ENCODE measurements at places on chromosomes 13 and 19.

DNA sequence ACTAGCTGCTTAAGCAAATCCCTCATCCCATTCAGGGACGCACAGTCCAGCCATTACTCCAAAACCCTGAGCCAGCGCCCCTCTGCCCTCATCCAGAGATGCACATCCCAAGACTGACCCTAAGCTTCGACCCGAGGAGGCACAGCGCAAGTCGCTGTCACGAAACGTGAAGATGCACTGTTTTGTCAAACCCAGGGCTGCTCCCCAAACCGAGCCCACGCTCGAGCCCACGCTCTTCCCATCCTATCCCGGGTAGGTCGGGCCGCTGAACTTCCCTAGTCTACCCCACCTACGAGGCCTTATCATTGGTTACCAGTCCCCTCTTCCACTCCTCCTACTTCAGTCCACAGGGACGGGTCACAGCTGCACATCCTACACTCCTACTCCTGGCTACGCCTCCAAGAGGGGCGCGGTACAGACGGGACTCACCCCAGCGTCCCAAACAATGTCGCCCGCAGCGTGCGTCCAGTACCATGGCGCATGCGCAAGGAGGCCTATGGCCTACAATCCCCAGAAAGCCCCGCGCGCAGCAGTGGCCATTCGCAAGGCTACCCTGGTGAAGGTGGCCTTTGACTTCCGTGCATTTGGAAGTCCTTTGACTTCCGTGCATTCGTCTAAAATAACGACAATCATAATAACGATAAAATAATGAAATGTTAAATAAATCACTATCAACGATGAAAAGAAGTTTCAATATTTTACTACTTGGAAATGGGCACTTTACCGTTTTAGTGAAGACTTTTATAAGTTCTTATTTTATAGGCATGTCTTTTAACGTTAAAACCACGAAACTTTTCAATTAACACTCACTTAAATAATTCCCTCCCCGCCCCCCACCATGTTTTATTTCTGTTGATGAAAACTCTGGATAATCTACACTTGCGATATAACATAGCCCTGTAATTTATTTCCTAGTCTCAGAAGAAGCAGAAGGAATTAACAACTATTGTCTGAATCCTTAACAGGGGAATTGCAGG, at the start of gene ZNF285:
Gene ZNF285, minus strand, starts transcription at position 470 of the 977 bp plus-strand sequence. CDS start 4,395 bp downstream, outside the sequence.
- no peak for DNase-seq

DNA sequence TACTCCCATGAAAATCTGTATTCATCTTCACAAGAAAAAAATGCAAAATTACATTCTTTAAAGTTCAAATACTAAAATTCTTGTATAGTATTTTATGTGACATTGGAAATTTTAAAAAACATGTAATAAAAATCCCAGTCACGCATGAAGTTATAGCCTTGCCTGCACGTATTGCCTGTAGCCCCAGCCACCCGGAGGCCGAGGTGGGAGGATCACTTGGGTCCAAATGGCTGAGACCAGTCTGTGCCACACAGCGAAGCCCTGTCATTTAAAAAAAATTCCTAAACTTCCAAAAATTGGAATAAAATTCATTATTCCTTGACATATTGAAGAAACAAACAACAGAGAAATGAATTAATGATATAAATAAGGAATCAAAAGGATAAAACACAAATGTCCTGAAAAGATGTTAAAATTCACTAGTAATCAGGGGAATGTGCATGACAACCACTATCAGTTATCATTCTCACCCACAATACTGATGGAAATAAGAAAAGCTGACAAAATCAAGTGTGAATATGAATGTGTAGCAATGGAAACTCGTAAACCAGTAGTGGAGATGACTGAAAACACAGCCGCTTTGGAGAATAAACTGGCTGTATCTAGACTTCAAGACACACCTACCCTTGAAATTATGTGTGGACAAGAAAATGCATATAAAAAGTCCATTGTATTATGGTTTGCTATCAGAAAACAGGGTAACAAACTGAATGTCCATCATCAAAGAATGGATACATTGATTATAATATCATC, 7.5 kb downstream of the CARD8 start:
- DNase-seq = no peak

DNA sequence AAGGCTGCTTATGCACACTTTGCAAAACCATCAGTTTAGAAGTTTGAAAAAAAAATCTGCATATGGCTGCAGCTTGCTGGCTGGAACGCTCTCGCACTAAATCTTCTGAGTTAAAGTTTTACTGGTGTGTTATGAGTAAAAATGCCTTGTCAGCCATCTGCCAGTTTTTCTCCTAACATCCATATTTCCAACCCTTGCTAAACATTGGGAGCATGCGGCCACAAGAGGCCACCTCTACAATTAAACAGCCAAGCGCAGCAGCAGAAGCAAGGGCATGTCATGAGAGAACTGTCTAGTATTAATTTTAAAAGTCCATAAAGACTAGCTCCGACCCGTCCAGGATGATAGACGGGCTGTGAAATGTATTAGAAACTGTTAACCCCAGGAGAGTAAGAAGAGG, 248.3 kb downstream of the TSHZ3 start:
- no peak for DNase-seq

DNA sequence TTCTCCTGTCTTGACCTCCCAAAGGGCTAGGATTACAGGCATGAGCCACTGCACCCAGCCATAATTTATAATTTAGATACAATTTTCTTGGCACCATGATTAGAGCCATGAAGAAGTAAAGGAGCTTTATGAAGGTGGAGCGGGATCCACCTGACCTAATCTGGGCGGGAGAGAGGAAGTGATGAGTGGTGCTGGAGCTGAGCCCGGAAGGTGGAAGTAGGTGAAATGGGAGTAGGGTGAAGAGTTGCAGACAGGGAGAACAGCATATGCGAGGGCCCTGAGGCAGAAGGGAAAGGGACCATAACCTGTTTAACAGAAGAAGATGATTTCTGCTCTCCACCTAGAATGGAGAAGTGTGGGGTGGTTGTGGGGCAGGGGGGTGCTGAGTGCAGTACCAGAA, 4.2 kb downstream of the BLOC1S3 start:
- no peak for DNase-seq

- DNase-seq = no peak
These were observed 59.9 kb upstream of the KCTD15 start for GRCh38 chr19:33736787-33737186.

GRCh38 chr13:21663197-21663596, 7.7 kb upstream of the FGF9 start:
- DNase-seq = peak; percentile 89

GRCh38 chr13:24460256-24460655, 52.3 kb downstream of the PARP4 start:
- no peak for DNase-seq

DNA sequence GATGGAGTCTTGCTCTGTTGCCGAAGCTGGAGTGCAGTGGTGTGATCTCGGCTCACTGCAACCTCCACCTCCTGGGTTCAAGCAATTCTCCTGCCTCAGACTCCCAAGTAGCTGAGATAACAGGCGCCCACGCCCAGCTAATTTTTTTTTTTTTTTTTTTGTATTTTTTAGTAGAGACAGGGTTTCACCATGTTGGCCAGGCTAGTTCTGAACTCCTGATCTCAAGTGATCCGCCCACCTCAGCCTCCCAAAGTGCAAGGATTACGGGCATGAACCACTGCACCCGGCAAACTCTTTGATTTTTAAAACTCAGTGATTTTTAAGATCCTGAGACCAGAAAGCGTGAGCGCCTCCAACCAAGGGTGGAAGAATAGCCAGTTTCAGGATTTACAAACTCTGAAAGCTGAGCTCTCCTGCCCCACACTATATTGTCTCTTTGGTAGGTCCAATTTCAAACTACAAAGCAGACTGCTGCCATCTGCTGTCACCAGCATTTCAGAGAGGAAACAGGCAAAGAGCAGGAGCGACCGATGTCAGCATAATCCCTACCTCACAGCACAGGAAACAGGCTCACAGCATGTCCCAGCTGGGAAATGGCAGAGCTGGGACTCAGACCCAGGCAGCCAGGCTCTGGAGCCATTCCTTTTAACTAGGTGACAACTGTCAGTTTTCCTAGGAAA, 9.2 kb downstream of the NOSIP start:
- no peak for DNase-seq

DNA sequence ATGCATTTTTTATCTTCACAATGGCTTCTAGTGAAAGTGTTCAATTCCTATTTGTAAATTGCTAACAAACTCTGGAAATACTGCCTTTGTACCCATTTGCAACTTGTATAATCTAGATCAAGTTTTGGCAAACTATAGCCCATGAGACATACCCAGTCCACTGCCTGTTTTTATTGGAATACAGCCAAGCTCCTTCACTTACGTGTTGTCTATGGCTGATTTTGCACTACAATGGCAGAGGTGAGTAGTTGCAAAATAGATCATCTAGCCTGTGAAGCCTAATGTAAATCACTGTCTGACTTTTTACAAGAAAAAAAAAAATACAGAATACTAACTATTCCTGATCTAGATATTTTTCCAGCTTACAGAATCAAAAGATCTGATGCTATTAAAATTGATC, 37.1 kb downstream of the DZIP1 start:
- no peak for DNase-seq

DNA sequence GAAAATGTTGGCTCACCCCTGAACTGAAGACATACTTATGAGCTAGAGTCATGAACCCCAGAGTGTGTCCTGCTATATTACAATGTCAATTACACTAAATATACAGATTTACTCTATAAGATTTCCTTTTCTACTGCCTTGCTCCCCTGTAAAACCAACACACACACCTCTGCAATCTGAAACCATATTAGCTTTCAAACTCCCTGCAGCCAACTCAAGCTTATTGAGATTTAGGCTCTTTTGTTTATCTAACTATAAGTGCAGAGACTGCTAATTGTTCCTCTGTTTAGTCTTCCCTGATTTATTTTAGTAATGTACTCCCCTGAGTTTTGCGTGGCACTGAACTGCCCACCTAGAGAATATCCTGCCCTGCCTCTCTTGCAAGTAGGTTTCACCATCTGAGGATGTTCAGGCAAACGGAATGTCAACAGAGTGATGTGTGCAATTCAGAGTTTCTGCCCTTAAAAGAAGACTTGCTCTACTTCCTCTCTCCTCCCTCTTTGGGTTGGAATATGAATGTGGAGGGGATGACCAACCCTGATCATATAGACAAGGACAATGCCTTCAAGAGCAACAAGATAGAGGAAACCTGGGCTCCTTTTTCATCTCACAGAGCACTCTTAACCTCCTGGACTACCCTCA, 22.3 kb downstream of the FAM216B start:
- no peak for DNase-seq

- no peak for DNase-seq
These were observed 14.9 kb upstream of the FEM1A start for GRCh38 chr19:4776436-4777211.

- no peak for DNase-seq
These were observed 16.8 kb upstream of the CELF5 start for GRCh38 chr19:3207461-3208242.

GRCh38 chr13:36884235-36884634, 35.8 kb downstream of the SMAD9 start:
- no peak for DNase-seq

DNA sequence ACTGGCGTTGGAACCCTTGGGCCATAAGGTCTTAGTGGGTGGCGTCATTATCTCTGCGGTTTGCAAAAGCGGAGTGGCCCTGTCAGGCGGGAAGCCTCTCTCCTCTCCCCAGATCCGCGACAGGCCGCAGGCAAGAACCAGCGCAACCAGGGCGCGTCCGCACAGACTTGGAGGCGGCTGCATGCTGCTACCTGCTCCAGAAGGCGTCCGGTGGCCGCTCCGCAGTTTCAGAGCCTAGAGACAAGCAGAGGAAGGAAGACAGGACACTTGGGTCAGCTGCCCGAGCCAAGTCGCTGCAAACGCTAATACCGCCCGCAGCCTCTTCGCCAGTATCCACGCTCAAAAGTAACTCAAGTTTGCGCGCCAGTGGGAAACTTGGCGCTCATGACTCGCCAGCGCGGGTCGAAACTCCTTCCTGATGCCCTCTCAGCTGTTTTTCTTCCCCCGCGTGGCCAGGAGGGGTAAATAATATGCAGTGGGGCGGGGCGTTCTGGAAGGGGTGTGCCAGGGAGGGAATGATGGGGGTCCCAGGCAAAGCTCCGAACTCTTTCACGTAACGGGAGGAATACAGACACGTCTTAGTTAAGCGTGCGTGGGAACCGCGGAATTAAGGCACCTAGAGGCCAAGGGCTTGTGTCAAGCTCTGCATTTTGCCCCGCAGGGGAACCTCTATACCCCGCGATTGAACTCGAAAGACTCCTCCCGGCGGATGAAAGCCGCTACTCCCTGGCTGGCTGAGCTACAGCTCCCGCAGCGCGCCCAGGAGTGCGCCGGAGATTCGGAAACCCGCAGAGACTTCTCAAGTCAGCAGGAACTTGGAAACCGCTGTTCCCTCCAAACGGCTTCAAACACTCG, at the start of gene EDNRB:
Gene EDNRB, minus strand, starts transcription at position 441 of the 855 bp plus-strand sequence. Its CDS starts 258 bp downstream, at position 183.
- peak; percentile 74 for DNase-seq

DNA sequence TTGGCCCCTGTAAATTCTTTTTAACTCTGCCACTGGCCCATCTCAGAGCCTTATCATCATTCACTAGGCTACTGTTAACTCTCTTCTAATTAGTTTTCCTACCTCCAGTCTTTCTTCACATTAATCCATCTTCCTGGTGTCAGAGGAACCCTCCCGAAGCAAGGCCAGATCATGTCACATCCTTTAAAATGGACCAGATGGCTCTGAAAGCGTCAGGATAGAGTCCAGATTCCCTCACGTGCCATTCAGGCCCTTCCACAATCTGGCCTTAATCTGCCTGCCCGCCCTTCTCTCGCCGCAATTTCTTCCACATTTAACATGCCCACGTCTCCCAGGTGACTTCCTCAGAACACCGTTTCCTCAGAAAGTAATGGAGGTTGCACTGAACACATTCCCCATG, 86.5 kb downstream of the RFC3 start:
- DNase-seq = no peak

GRCh38 chr19:45769821-45770191, 754 bp upstream of the SIX5 start:
- DNase-seq = peak; percentile 79

DNA sequence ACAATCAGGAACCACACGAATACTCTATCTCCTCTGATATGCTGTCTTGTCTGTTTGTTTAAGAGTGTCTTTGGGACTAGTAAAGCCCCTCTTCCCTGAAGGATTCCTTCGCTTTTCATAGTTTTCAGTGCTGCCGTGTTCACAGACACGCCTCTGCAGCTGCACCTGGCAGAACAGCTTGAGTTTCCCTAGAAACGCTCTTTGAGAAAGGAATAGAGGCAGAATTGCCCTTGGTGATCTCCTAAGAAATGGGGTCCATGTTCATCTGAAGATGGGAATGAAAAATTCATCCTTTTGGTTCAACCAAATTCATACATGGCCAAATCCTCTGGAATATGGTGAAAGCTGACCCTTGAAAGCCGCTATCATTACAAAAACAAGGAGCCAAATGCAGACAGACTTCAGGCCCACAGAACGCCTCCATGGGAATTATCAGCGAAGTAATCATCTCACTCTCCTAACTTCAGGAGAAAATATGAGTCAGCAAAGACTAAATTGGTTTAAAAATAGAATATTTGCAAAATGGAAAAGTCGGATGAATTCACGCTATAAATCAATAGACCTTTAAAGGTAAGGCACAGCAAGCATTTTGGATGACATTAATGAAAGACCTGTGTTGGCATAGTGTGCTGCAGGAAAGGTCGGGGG, 5.5 kb downstream of the SACS start:
- DNase-seq = peak; percentile 18

- DNase-seq = no peak
These were observed 72.4 kb upstream of the RGCC start for GRCh38 chr13:41384749-41385503.
